ENCODE measurements at places on chromosomes 11 and 22.

- no peak for DNase-seq
These were observed 466.3 kb downstream of the OPCML start for GRCh38 chr11:133065847-133066485.

DNA sequence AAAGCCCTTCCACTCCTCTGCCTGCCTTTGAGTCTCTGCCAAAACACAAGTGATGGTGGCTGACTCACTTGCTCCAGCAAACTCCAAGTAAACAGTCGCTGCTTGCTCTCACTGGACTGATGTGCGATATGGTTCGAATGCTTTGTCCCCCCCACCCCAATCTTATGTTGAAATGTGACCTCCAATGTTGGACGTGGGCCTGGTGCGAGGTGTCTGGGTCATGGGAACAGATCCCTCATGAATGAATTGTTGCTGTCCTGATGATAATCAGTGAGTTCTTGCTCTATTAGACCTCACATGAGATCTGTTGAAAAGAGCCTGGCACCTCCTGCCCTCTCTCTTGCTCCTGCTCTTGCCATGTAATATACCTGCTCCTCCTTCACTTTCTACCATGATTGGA is 747.9 kb downstream of the OPCML start:
- DNase-seq = no peak

- peak; percentile 78 for DNase-seq
These were observed 15.4 kb downstream of the PPM1F start for GRCh38 chr22:21937041-21937820.

DNA sequence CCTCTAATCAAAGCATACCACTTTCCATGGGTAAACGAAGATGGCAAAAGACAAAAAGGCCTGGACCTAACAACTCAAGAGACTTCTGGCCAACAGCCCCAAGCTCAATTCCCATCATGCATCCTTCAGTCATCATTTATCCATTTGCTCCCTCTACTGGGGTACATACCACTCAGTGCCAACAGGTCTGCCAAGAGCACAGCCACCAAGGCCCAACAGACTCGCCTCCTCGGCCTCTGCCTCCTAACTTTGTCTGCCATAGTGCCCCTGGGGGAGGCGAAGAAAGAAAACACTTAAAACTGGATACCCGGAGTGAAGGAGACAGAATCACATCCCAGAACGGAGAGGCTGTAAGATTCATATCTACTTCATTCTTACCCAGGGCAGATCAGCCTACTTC is 1.1 kb downstream of the HYOU1 start:
- DNase-seq = no peak

DNA sequence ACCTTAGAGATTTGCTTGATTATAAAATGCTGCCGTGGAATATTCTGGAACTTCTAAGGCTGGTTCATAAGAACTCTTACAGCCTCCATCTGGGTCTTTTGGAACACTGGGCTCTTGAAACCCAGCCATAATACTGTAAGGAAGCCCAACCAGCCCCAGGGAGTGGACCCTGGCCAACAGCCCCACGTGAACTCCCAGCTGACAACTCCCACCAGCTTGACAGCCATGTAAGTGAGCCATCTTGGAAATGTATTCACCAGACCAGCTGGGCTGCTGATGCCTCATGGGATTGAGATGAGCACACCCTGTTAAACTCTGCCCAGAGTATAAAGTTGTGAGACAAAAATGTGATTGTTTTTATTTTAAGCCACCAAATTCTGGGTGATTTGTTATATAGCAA is 378.7 kb upstream of the RAG2 start:
- peak; percentile 77 for DNase-seq

DNA sequence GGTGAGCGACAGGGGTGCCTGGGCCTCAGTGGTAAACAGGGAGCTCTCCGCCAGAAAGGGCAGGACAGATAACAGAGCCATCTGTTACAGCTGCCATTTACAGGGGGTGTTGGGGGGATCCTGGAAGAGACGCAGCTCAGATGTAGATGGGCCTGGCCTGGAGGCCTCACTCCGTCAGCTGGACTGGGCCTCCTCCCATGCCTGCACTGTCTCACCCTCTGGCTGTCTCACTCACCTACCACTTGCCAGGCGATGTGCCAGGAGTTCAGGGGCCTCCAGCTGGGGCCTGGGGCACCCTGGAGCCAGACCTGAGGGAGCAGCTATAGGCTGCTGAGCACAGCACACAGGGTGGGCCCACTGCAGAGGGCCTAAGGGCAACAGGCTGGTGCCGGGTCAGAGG is 16.3 kb upstream of the SUSD2 start:
- no peak for DNase-seq

DNA sequence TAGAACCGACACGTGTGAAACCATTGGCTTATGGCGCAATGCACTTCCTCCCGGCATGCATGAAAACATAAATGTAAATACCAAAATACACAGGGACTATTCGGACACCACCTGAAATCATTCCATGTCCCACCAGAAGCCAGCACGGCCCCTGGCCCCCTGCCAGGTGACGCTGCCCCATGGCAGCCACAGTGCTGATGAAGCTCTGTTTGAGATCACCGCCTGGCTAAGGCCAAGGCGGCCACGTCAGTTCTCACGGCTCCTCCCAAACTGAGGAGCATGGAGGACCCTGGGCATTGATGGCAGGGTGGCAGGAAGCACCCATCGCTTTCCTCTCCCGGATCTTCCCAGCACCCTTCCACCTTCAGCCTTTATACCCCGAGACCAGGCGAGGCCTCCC is 89.5 kb downstream of the CDKN1C start:
- DNase-seq = no peak

All from right hindlimb (tissue), 1 donor.